ENCODE measurements at places on chromosomes 3 and 15.

DNA sequence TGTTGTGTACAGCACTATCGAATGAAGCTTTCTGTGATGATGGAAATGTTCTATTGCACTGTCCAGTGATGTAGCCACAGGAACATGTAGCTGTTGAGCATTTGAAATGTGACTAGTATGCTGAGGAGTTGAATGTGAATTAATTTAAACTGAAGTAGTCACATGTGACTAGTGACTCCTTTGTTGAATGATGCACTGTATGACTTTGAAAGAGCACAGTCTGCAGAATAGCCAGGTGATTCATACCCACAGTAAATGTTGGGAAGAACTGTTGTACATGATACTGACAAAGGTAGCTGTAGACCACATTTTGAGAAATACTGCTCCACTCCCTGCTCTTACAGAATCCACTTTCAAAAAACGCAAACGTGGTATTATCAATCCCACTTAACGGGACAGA is 34.0 kb upstream of the ACTL6A start:
- no peak for ATAC-seq

DNA sequence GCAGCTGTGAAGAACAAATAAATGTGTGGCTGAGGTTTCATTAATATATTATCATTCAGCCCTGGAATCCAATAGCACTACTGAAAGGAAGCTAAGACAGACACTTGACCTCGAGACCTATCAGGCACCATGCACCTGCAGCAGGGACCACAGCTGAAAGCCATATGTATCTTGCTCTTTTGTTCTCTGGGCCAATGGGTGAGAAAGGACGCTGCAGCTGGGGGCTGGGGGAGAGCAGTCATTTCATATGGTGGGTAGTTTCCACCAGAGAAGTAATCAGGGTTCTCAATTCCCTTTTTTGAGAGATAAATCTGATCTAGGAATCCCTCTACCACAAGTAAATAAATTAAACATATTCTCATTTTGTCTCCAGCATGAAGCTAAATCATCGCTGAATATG is 225.6 kb upstream of the STRIT1 start:
- peak; percentile 81 for ATAC-seq

GRCh38 chr15:68985361-68985891 is 29.1 kb upstream of the NOX5 start:
- no peak for ATAC-seq

- ATAC-seq, result no peak
Observed at GRCh38 chr15:91023720-91024119, 1.3 kb upstream of the VPS33B start.

DNA sequence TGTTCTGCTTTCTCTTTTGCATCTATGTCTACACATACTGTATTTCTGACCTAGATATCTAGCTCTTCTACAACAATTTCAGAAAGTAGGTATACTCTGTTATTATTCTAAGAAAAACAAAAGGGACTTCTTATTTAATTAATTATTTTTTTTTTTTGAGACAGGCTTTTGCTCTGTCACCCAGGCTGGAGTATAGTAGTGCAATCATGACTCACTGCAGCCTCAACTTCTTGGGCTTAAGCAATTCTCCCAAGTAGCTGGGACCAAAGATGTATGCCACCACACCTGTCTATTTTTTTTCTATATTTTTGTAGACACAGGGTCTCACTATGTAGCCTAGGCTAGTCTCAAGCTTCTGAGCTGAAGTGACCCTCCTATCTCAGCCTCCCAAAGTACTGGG is 130.6 kb downstream of the MBNL1 start:
- no peak for ATAC-seq

GRCh38 chr3:121436641-121437040 is 109.1 kb downstream of the POLQ start:
- no peak for ATAC-seq

DNA sequence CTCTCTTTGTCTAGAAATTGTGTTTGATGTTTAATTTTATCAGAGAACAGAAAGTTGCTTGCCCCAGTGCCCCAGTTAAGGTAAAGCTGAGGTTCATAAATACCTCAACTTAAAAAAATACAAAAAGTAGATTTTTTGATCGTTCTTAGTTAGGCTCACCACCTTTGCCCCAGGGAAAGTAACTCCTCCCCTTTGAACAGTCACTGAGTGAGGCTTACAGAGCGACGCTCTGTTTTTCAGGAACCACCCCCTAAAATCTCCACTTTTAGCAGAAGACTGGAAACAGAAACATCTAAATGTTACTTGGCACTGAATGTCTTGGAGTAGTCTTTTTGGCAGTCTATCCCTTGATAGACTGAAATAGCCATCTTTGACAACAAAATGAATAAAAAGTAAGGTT is 24.9 kb downstream of the BLM start:
- no peak for ATAC-seq

DNA sequence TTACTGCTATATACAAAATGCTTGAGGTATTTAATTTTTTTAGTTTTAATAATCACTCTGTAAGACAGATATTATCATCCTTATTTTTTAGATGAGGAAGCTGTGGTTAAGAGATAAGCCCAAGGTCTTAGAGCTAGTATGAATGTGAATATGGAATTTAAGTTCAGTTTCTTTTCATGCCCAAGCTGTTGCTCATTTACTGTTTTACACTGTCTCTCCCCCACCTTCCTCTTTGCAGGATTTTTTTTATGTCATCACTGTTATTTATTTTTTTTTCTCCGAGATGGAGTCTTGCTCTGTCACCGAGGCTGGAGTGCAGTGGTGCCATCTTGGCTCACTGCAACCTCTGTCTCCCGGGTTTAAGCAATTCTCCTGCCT is 22.5 kb downstream of the MAP2K5 start:
- peak; percentile 45 for ATAC-seq

Measured in stimulated activated memory B cell treated with anti-CD40 and anti-IgM and Interleukin-4, amounts not matched to agents 10 μg/mL and 1 μg/mL and 100 μg/mL, for 72 hours (primary cell).